GM23338 (cell line): ENCODE measurements at places on chromosomes 2 and 18. TPM values are rescaled to one million over a fixed set of nuclear protein-coding genes. Genes with fewer than 3 reads are reported as not detected.

PLEK gene
- polyA plus RNA-seq = 0.06 and 0.12 TPM in 2 replicates

MERTK gene
- polyA plus RNA-seq = 2.4 and 3.0 TPM in 2 replicates

KLHL29 gene
- polyA plus RNA-seq = 1.5 and 1.9 TPM in 2 replicates

REG3A gene
- polyA plus RNA-seq = not detected in 2 replicates

UCN gene
- polyA plus RNA-seq = 0.30 and 0.99 TPM in 2 replicates

GYPC gene
- 29.7 and 31.2 TPM in 2 replicates for polyA plus RNA-seq

GRHL1 gene
- 2.8 and 2.9 TPM in 2 replicates for polyA plus RNA-seq

TSN gene
- polyA plus RNA-seq = 49.6 and 62.5 TPM in 2 replicates

ST6GAL2 gene
- 13.2 and 13.4 TPM in 2 replicates for polyA plus RNA-seq

UPP2 gene
- not detected in 2 replicates for polyA plus RNA-seq

HMSD gene
- 13.0 and 25.1 TPM in 2 replicates for polyA plus RNA-seq

RAMP1 gene
- polyA plus RNA-seq = 1.7 and 1.8 TPM in 2 replicates

ACADL gene
- 0.37 and 0.68 TPM in 2 replicates for polyA plus RNA-seq

RAB6C gene
- 0.07 TPM in 1 of 2 replicates, not detected in the other for polyA plus RNA-seq
